ENCODE measurements at places on chromosomes 7 and 10.

GRCh38 chr10:18155321-18155720 lies 15.1 kb downstream of the CACNB2 start:
- no peak for DNase-seq
- no peaks in the 10 kb centered on the region for H3K27me3 ChIP-seq
- no peak overlapping the region for H3K27ac ChIP-seq
- no peak overlapping the region for H3K4me3 ChIP-seq

DNA sequence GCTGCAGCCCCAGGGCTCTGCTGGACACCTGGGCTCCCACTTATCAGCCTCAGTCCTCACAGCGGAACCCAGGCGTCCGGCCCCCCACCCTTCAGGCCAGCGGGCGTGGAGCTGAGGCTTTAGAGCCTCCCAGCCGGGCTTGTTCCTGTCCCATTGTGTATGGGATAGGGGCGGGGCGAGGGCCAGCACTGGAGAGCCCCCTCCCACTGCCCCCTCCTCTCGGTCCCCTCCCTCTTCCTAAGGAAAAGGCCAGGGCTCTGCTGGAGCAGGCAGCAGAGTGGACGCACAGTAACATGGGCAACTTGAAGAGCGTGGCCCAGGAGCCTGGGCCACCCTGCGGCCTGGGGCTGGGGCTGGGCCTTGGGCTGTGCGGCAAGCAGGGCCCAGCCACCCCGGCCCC lies 2.7 kb downstream of the NOS3 start:
- no peak for DNase-seq
- peaks cover 55% of the 10 kb centered on the region for H3K4me1 ChIP-seq
- H3K27me3 ChIP-seq, result no peaks in the 10 kb centered on the region
- no peaks in the 10 kb centered on the region for H3K36me3 ChIP-seq
- peak overlapping the region; percentile 75 for H3K27ac ChIP-seq

- H3K27me3 ChIP-seq, result no peaks in the 10 kb centered on the region
- DNase-seq, result no peak
- H3K36me3 ChIP-seq, result no peaks in the 10 kb centered on the region
- H3K4me1 ChIP-seq, result no peaks in the 10 kb centered on the region
Observed at GRCh38 chr7:114047889-114048288, 129.1 kb upstream of the PPP1R3A start.

DNA sequence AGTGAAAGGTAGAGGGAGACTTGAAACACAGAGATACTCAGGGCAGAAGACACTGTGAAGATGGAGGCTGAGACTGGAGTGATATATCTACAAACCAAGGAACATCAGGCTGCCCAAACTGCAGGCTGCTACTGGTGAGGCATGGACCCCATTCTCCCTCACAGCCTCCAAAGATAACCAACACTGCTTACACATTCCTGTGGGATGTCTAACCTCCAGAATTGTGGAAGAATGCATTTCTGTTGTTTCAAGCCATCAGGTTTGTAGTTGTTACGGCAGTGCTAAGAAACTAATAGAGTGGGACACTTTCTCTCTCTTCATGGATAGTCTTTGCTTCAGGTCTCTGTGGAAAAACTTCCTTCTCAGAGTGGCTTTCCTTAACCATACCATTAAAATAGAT lies 182.6 kb upstream of the TMEM106B start:
- no peak overlapping the region for H3K27ac ChIP-seq
- no peaks in the 10 kb centered on the region for H3K4me1 ChIP-seq
- H3K36me3 ChIP-seq, result no peaks in the 10 kb centered on the region
- no peak for DNase-seq
- no peak overlapping the region for H3K4me3 ChIP-seq

GRCh38 chr7:21771906-21772610 lies 173.6 kb downstream of the CDCA7L start:
- peaks cover 14% of the 10 kb centered on the region for H3K27me3 ChIP-seq
- no peak overlapping the region for H3K27ac ChIP-seq
- H3K36me3 ChIP-seq, result no peaks in the 10 kb centered on the region
- DNase-seq, result no peak

- no peak for DNase-seq
- peak overlapping the region; percentile 98 for H3K27ac ChIP-seq
- peaks cover 41% of the 10 kb centered on the region for H3K36me3 ChIP-seq
- H3K4me1 ChIP-seq, result peaks cover 52% of the 10 kb centered on the region
- peak overlapping the region; percentile 61 for H3K4me3 ChIP-seq
Observed at GRCh38 chr10:97428572-97428981, 2.6 kb downstream of the PGAM1 start.

GRCh38 chr10:122363722-122364463 lies 10.6 kb upstream of the PLEKHA1 start:
- no peaks in the 10 kb centered on the region for H3K27me3 ChIP-seq
- DNase-seq, result no peak
- no peak overlapping the region for H3K4me3 ChIP-seq
- H3K27ac ChIP-seq, result peak overlapping the region; percentile 68
- H3K36me3 ChIP-seq, result no peaks in the 10 kb centered on the region

DNA sequence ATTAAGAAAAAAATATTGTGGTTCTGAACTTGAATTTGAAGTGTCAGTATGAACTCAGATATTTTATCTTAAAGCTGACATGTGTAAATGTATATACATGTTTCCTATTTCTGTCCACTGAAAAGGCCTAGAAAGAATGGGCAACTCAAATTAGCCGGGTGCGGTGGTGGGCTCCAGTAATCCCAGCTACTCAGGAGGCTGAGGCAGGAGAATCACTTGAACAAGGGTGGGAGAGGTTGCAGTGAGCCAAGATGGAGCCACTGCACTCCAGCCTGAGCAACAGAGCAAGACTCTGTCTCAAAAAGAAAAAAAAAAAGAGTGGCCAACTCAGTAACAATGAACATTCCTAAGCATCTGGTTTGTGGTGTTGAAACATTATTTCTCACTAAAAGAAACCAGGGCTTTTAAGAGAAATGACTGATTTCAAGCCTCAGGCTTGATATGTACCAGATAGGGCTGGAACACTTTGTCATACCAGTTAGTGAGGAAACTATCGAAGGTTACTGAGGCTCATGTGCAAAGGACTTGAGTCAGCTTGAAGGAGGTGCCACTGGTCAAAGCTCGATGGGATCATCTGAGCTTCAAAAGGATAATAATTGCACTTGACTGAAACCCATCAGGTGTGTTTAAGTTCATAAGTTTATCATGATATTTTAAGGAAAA lies 40.5 kb downstream of the AOAH start:
- H3K36me3 ChIP-seq, result no peaks in the 10 kb centered on the region
- no peak for DNase-seq
- no peak overlapping the region for H3K27ac ChIP-seq
- H3K4me3 ChIP-seq, result no peak overlapping the region
- H3K4me1 ChIP-seq, result no peaks in the 10 kb centered on the region

DNA sequence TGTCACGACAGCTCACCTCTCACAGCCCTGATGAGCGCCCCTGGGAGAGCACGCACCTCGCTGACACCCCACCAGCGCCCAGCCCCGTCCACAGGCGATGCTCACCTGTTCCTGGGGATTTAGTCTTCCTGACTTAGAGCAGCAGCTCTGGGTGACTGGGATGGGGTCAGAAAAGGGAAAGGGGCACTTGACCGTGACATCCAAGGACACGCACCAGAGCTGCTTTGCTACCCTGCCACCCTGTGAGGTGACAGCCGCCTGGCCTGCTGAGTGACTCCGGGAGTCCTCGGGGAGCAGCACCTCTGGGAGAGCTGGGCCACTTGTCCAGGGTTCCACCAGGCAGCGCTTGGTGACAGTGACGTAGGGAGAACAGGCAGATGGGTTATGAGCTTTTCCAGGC lies 148.2 kb downstream of the PRKAG2 start:
- no peak overlapping the region for H3K4me3 ChIP-seq
- H3K4me1 ChIP-seq, result peaks cover 17% of the 10 kb centered on the region

DNA sequence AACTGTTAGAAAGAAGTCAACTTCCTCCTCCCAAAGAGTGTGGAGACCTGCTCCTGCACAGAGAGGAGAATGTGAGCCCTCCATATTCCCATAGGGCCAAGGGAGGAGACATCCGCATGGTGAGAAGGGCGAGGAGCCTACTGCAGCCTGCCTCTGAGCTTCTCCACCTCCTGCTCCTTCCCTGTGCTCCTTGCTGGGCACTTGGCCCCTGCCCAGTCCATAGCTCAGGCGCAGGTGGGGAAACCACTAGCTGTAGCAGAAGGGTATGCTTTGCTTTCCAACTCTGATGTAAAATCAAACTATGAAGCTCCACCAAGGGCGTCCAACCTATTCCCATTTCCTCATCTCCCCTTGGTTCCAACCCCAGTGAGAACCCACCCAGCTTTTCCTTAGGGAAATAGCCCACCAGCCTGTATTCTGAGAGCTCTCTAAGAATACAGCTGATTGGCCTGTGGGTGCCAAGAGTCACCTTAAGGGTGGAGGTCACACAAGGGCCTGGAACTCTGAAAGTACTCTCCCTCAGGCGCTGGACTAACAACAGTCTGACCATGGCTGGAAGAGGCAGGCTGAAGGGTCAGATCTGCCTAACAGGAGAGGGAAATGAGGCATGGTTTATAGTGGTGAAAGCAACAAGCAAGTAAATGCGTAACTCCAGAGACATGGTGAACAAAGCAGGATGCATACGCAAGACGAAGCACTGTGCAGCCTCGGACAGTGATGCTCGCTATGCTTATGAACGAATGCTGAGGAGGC lies 13.9 kb downstream of the ZNF488 start:
- no peaks in the 10 kb centered on the region for H3K4me1 ChIP-seq
- H3K4me3 ChIP-seq, result no peak overlapping the region
- H3K27me3 ChIP-seq, result no peaks in the 10 kb centered on the region

DNA sequence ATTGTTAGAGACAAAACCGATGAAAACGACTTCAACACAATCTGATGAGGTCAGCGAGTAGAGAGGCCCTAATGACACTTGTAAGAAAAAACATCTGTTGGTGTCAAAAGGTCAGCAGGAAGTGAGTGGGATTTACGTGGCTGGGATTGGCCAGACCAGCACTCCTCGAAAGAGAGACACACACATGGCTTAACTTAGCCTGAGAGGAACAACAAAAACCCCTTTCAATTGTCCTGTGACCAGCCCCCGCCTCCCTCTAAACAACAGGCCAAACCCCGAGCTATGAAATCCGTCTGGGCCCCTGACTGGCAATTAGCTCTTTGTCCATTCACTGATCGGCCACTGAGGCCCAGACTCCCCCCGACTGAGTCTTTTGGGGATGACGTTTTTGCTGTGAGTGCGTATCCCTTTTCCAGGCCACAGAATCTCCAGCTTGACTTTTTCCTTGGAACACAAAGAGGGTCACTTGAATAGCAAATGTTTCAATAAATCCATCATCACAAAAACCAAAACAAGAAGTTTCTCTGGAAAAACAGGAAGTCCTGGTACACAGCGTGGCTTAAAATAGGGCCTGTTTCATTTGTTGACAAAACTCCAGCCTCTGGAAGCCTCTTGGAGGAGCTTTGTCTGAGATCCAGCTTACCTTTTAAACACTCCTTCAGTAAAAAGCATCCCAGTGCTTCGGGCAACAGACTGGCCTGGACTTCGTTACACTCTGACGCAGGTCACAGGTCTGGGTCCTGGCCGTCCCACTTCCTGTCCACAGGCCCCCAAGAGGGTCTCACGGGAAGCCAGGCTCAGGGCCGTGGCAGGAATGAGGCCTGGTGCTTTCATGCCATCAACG lies 103.0 kb downstream of the CTBP2 start:
- peak overlapping the region; percentile 92 for H3K27ac ChIP-seq

DNA sequence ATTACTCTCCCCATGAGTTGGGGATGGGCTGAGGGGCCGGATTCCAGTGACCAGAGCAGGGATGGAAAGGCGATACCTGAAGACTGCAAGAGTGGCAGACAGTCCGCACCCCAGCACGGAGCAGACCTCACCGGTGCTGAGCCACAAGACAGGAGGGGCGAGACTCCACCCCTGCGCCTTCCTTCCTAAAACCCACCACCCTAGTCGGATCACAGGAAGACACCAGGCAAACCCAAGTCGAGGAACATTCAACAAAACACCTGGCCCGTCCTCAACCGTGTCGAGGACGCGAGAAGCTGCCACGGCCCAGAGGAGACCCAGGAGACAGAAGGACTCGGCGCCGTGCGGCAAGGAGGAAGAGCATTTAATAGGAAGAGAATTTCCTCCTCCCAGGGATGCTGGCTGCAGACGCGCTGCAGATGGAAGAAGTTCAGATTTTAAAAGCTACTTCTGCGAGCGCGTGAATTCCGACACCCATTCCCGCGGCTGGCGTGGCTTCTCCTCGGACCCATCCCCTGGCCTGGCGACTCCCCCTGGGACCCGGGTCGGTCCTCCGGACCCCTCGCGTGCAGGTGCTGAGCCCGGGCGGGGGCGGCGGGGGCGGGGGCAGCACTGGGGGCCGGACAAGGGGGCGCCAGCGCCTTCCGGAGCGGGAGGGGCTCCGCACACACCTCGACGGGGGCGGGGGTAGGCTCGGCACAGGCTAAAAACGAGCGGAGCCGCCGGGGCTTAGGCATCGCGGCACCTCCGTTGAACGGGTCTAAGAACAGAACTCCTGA lies 563 bp upstream of the UTF1 start:
- no peaks in the 10 kb centered on the region for H3K36me3 ChIP-seq
- no peak overlapping the region for H3K4me3 ChIP-seq
- no peaks in the 10 kb centered on the region for H3K4me1 ChIP-seq
- peaks cover 7% of the 10 kb centered on the region for H3K27me3 ChIP-seq

DNA sequence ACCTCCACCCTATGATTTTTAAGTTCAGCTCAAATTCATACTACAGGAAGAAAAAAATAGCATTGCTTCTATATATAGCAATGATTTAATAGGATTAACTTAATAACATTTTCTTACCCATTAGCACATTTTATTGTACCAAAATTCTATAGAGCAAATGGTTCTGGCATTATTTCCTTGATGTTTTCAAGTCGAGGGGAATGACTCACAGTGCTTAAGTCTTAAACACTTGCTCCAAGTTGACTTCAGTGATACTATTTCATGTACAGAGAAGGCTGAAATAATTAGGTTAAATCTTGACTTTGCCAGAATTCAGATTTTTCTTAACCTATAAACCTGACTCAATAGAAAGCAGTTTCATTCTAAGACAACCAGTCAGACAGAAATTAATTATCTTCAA lies 1133.8 kb downstream of the SORCS3 start:
- no peaks in the 10 kb centered on the region for H3K4me1 ChIP-seq
- H3K4me3 ChIP-seq, result no peak overlapping the region
- H3K27ac ChIP-seq, result no peak overlapping the region
- H3K27me3 ChIP-seq, result no peaks in the 10 kb centered on the region
- no peaks in the 10 kb centered on the region for H3K36me3 ChIP-seq
- DNase-seq, result no peak

GRCh38 chr10:121449482-121449924 lies 148.7 kb downstream of the FGFR2 start:
- H3K4me3 ChIP-seq, result no peak overlapping the region
- H3K27me3 ChIP-seq, result no peaks in the 10 kb centered on the region
- H3K27ac ChIP-seq, result no peak overlapping the region
- H3K4me1 ChIP-seq, result no peaks in the 10 kb centered on the region

GRCh38 chr7:155804897-155805825 lies 7.1 kb downstream of the SHH start:
- H3K4me1 ChIP-seq, result peaks cover 66% of the 10 kb centered on the region
- peak overlapping the region; percentile 18 for H3K4me3 ChIP-seq
- no peaks in the 10 kb centered on the region for H3K36me3 ChIP-seq
- DNase-seq, result no peak

GRCh38 chr7:111364413-111364812 lies 197.9 kb downstream of the IMMP2L start:
- no peaks in the 10 kb centered on the region for H3K27me3 ChIP-seq
- no peaks in the 10 kb centered on the region for H3K36me3 ChIP-seq
- no peak overlapping the region for H3K27ac ChIP-seq
- no peak for DNase-seq
- H3K4me3 ChIP-seq, result no peak overlapping the region
- peaks cover 4% of the 10 kb centered on the region for H3K4me1 ChIP-seq

GRCh38 chr7:29825775-29826529 lies 19.6 kb downstream of the WIPF3 start:
- H3K27ac ChIP-seq, result no peak overlapping the region
- no peak for DNase-seq
- H3K4me1 ChIP-seq, result no peaks in the 10 kb centered on the region
- no peaks in the 10 kb centered on the region for H3K27me3 ChIP-seq

GRCh38 chr7:102883098-102883860 lies 29.5 kb upstream of the LRRC17 start:
- H3K27ac ChIP-seq, result peak overlapping the region; percentile 34
- no peaks in the 10 kb centered on the region for H3K4me1 ChIP-seq
- H3K27me3 ChIP-seq, result no peaks in the 10 kb centered on the region
- peak overlapping the region; percentile 27 for H3K4me3 ChIP-seq

Data from esophagus squamous epithelium (tissue), 5 donors.